ENCODE measurements at places on chromosomes 2 and 18.

DNA sequence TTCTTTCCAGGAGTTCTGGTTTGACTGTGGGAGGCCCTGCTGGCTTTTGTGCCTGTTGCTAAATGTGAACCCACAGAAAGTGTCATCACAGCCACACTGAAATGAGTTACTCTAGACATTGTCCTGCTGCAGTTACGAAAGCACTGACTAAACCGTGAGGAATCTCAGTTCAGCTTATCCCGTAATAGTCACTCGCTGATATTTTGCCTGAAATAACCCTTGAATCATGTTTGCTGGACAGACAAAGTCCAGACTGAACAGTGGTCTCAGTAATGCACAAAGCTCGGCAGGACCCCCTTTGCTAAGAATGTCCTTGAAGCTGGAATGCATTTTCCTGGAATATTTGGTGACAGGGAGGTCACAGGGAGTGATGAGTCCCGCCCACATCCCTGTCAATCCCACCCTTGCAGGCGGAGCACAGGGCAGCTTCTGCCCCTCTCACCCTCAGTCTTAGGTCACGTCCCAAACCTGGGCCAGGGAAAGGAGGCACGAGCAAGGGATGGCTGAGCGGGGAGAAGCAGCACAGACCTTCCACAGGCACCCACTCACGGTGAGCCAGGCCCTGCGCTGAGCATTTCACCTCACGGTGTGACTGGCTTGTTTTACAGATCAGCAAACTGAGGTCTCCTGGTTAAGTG, 53.4 kb downstream of the ADI1 start:
- no peak for DNase-seq

DNA sequence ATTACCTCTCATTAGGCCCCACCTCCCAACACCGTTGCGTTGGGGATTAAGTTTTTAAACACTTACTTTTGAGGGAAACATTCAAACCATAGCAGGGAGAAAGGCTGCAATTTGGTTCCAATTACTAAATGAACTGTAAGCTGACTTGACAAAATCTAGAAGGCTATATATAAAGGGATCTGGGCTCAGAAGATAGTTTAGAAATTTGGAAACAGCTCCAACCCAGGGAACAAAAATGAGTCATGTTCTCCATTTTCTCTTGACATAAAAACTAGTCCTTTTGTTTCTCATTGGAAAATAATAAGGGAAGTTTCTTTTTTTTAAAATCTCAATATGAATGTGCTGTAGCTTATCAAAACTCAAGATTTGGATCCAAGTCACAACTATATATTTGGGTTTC, 17.5 kb downstream of the MOGAT1 start:
- DNase-seq: no peak

DNA sequence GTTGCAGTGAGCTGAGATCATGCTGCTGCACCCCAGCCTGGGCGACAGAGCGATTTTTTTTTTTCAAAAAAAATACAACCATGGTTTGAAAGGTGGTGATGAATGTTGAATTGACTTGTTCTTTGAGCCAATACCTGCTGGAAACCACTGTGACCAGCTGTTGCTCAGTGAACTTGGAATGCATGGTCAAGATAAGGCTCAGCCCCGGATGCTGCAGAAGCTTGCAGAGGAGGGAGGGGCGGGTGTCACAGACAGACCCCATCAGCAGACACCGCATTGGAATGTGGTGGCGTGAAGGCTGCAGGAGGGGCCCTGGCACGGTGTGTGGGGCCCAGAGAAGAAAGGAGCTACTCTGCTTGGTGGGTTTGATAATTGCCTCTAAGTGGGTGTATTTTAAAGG, 91.6 kb downstream of the ITGB1BP1 start:
- no peak for DNase-seq

DNA sequence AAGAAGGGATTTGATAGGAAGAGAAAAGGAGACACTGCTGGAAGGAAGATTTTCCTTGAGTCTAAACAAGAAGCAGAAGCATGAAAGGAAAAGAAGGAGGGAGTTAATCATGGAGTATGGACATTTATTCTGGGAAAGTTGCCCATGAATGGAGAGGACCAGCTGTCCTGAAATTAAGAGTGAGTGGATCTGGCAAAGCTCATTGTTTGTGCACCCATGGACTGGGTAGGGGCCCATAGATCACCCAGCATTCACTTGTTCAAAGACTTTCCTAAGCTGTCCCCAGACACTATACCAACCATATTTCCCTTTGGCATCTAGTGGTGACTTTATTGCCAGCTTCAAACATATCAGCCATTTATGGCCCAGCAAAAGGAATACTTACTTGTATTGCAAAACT, 422.7 kb downstream of the FBXO15 start:
- no peak for DNase-seq

- DNase-seq: no peak
Observed at GRCh38 chr2:204863336-204863735, 318.1 kb downstream of the PARD3B start.

DNA sequence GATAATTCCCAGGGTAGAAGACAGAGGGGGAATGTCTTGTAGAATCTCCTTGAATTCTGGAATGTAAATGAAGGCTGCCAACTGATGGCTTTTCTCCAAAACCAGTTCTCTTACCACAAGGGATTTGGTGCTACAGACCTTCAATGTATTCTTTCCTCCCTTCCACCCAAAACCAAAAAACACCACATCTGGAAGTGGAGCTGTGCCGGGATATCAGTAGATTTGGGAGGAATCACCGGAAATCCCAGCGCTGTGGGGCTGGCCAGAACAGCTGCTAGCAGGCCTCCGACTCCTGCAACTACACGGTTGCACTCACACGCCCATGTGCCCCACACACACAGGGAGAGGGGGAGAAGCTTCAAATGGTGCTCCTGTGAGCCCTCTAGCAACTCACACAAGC, 45.7 kb downstream of the RPL31 start:
- DNase-seq: no peak

DNA sequence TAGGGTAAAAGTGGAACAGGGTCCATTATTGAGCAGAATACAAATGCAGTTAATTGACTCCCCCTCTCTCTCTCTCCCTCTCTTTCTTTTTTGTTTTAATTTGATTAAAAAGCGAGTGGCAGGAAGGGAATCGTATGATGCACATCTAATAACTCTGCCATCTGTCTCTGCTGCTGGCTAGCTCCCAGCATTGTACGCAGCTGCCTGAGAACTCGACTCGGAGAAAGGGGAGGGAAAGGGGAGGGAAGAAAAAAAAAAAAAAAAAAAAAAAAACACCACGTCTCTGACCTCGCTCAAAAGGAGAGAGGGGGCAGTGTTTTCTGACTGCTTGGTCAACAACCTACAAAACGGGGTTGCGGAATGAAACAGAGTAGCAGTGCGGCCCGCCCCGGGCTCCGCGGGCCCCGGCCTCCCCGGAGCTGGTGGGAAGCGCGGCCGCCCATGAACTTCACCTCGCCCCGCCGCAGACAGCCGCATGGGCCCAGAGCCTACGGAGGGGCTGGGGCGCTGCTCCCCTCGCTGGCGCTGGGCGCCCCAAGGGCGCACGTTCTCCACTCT, 265.7 kb downstream of the TCF4 start:
- no peak for DNase-seq

DNA sequence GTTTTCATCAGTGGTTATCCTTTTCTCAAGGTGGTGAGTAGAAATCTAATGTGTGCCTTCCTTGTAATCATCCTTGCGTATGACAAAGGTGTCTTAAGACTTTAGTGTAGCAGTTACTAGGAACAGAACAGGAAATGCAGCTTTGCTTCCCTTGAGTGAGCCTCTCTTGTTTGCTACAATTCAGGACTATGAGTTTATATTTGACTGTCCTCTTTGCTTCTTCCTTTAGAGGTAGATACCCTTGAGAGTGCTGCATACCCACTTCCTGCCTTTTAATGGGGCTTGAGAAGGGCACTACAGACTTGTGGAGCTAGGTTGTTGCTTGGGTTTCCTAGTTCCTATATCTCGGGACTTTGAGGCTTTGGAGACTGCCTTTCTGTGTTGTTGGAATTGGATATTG, 3.8 kb downstream of the KCNJ13 start:
- DNase-seq: no peak

DNA sequence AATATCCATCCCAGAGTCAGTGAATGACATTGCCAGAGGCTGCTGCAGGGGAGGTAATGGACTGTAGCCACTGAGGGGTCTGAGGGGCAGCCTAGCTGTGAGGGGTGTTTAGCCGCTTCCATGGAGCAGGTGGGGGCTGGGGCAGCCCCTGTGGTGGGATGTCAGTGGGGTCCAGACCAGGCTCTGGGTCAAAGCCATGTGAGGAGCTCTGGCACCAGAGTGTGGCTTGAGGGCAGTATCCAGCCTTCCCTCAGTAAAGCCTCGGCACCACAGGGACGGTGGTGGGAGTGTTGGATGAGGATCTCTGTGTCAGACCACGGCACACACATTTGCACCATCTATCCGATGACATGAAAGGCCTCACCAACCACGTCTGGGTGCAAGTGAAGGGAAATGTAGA, 85.0 kb downstream of the INHBB start:
- no peak for DNase-seq

DNA sequence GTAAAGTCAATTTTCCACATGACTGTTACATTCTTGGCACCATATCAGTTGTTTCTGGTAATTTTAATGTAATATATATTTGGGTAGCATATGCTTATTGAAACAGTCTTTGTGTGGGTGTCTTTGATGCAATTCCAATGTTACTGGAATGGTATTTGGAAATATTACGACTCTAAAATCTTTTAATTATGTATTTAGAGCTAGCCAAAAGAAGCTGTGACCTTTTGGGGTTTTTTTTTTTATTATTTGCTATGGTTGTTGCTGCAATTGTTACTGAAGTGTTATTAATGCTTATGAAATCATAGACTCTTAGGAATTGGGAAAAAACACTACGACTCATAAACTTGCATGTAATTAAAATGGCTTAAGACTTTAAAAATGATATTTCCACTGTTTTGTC, 95.9 kb downstream of the AOX1 start:
- no peak for DNase-seq

GRCh38 chr2:144004742-144005141, 515.2 kb downstream of the ZEB2 start:
- DNase-seq: no peak

DNA sequence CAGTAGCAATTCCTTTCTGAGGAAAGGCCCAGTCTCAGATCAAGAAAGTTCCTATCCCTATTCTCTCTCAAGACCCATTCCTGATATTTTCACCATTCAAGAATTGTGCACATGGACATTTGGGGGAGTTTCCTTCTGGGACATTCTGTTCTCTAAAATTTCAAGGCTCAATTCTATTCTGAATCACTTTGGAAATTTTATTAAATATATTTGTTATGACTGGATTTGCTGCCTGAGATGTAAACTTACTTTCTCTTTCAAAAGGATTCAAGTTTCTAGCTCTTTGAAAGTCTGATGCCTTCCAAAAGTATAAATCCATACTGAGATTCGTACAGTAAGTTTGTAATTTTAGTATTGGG, 55.3 kb upstream of the STK17B start:
- DNase-seq: no peak

GRCh38 chr18:77329651-77330050, 80.0 kb downstream of the GALR1 start:
- no peak for DNase-seq

DNA sequence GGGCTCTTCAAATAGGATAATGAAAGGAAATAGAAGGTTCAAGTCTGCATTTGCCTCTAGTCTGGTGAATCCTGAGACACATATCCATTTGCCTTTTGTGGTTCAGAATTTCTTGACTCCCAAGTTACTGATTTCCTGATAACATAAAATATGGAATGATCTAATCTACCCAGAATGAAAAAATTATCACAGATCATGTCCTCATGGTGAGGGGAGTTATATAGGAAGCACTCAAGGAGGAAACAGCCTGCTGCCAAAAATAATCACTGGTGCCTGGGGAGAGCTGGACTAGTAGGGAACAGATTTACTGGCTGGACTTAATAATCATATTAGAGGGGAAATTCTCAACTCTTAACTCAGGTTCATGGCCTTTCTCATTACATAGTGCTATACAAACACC, 95.5 kb upstream of the STK17B start:
- no peak for DNase-seq

All from T follicular helper cell (primary cell).